Endothelial cell of coronary artery (primary cell): ENCODE measurements at places on chromosomes 5 and 9. TPM values are rescaled to one million over a fixed set of nuclear protein-coding genes. Genes with fewer than 3 reads are reported as not detected.

Gene GABRA1
- total RNA-seq: not detected in 2 replicates

Gene CA9
- 0.19 TPM in 1 of 2 replicates, not detected in the other for total RNA-seq

Gene FYB1
- total RNA-seq: not detected in 2 replicates

Gene CCNJL
- 5.0 TPM in 2 replicates for total RNA-seq

Gene TAF11L3
- not detected in 2 replicates for total RNA-seq

Gene CEMIP2
- 77.5 and 81.0 TPM in 2 replicates for total RNA-seq

Gene DCAF10
- total RNA-seq: 11.3 and 18.9 TPM in 2 replicates

Gene OSMR
- total RNA-seq: 9.7 and 54.0 TPM in 2 replicates

Gene ADGRV1
- 0.09 and 0.56 TPM in 2 replicates for total RNA-seq

Gene SOX30
- not detected in 2 replicates for total RNA-seq

Gene IFNB1
- not detected in 2 replicates for total RNA-seq

Gene OR1J2
- total RNA-seq: not detected in 2 replicates

Gene CAPSL
- total RNA-seq: not detected in 2 replicates

Gene PCA3
- total RNA-seq: 0.28 and 0.90 TPM in 2 replicates

Gene FGD3
- not detected in 2 replicates for total RNA-seq

Gene CORO2A
- 0.18 and 0.38 TPM in 2 replicates for total RNA-seq

Gene ECM2
- 0.18 and 0.38 TPM in 2 replicates for total RNA-seq

Gene STRBP
- 10.7 and 11.7 TPM in 2 replicates for total RNA-seq

Gene CAVIN4
- 1.6 and 2.0 TPM in 2 replicates for total RNA-seq

Gene RMI1
- total RNA-seq: 4.8 and 5.6 TPM in 2 replicates

Gene DEPDC1B
- 4.7 and 12.2 TPM in 2 replicates for total RNA-seq

Gene LCN2
- total RNA-seq: 0.18 TPM in 1 of 2 replicates, not detected in the other

Gene TRAF1
- 1.5 and 1.7 TPM in 2 replicates for total RNA-seq

Gene SLC27A6
- 0.09 TPM in 1 of 2 replicates, not detected in the other for total RNA-seq

Gene PIP5KL1
- total RNA-seq: 0.18 and 1.0 TPM in 2 replicates

Gene DIPK1B
- 100 and 125 TPM in 2 replicates for total RNA-seq

Gene TRIM7
- total RNA-seq: 10.6 and 12.8 TPM in 2 replicates

Gene ADAMTS19
- total RNA-seq: not detected in 2 replicates

Gene BRD3
- total RNA-seq: 7.6 and 13.9 TPM in 2 replicates

Gene LURAP1L
- 3.9 and 4.5 TPM in 2 replicates for total RNA-seq

Gene CRHBP
- under 0.01 and 3.1 TPM in 2 replicates for total RNA-seq

Gene EPB41L4A
- total RNA-seq: 8.9 and 13.4 TPM in 2 replicates

Gene INSL4
- not detected in 2 replicates for total RNA-seq

Gene TMEM174
- not detected in 2 replicates for total RNA-seq

Gene GLRA1
- not detected in 2 replicates for total RNA-seq

Gene TOMM5
- 166 and 198 TPM in 2 replicates for total RNA-seq

Gene OR1L4
- not detected in 2 replicates for total RNA-seq

Gene ITGA2
- total RNA-seq: 67.9 and 80.6 TPM in 2 replicates

Gene ROR2
- total RNA-seq: not detected in 2 replicates

Gene RNF183
- total RNA-seq: not detected in 2 replicates

Gene CCNI2
- total RNA-seq: not detected in 2 replicates

Gene CDH18
- under 0.01 and 0.18 TPM in 2 replicates for total RNA-seq

Gene UAP1L1
- 8.7 and 11.6 TPM in 2 replicates for total RNA-seq

Gene PLCXD3
- under 0.01 TPM in 1 of 2 replicates, not detected in the other for total RNA-seq

Gene COL5A1
- 67.9 and 185 TPM in 2 replicates for total RNA-seq

Gene CBY3
- 0.09 and 0.18 TPM in 2 replicates for total RNA-seq

Gene CER1
- total RNA-seq: not detected in 2 replicates

Gene EPB41L4B
- total RNA-seq: 1.2 and 1.3 TPM in 2 replicates
